Activated T-cell treated with anti-CD3 and anti-CD28 coated beads for 48 hours (primary cell): ENCODE measurements at places on chromosomes 7 and 10.

- no peak for DNase-seq
Observed at GRCh38 chr7:15684871-15685270, 1.6 kb downstream of the MEOX2 start.

GRCh38 chr10:124722798-124723783 is 21.1 kb downstream of the FAM53B start:
- peak; percentile 59 for DNase-seq

GRCh38 chr7:143909863-143910262 is 7.9 kb upstream of the TCAF1 start:
- no peak for DNase-seq

DNA sequence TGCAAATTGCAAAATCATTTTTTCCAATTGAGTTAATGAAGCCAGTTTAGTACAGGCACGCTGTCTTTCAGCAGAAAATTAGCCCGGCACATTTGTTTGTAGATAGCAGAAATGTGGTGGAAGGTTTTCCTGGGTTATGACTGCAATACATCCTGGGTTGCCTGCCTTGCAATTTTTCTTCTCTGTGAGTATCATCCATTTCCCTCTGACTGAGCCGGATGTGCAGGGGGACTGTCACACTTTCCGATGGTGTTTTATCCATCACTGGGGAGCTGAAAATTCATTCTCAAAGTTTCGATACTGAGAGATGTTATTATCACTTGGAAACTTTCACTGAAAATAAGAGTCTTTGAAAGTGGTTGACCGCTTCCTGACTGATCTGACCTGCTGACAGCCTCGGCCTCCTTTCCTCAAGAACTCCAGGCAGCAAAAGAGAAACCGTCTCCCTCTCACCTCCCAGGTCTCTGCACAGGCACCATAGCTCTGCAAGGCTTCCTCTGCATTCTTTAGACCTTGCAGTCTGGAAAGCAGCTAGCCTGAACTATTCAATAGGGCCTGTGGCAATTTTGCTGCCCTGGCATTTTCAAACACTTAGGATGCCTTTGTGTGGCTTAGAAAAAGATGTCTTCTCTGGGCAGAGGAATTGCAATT is 320.8 kb upstream of the NRP1 start:
- DNase-seq = no peak

DNA sequence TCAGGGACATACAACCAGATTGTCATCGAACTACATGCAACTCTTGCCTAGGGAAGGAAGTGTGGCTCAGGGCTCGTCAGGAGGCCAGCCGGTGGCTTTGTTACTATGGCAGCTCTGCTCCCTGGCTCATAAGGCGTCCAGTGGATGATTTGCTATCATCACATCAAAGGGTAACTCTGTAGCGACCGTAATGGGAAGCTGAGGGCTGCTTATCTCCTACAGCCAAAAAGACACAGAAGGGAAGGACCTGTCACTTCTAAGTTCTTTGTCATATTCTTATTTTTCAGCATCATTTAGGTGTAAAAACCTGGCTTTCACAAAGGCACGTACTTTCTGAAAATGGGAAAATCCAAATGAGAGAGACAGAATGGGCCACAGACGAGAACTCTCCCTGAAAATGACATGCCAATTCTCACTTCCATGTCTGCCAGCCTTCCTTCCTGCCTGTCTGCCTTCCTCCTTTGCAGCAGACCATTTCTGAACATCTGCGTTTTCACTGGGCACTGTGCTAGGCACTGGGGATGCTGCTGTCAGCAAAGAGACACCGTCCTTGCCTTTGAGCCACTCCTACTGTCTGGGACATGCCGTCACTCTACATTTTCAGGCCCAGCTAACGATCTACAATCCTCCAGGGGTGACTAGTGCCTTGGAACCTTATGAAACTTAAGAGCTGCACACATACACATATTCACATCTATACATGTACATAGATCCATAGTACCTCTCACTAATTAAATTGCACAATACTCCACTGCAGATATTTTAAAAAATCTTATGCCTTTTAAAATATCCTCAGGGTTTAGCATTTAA is 26.9 kb downstream of the ENKUR start:
- no peak for DNase-seq

GRCh38 chr10:44292390-44293002 is 92.4 kb downstream of the CXCL12 start:
- no peak for DNase-seq

- DNase-seq = no peak
Observed at GRCh38 chr10:29737074-29737593, 102.4 kb upstream of the SVIL start.

GRCh38 chr10:1274111-1274661 is 218.0 kb downstream of the WDR37 start:
- no peak for DNase-seq

DNA sequence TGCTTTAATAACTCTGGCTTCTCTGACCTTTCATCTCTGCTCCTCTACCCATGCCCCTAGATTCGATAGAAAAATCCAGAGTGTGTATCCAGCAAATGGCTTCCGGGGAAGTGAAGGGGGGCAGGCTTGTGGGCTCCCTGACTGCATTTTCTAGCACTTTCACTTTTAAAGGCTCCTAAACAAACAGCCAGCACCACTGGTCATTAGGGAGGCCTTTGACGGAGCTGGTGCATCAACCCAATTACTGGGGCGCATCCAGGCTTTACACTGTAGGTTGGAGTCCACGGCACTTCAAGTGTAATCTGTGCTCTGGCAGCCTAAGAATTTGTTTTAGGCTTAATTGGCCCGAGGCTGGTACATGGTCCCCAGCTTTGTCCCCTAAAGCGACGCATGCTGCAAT is 291.9 kb downstream of the GFRA1 start:
- no peak for DNase-seq

DNA sequence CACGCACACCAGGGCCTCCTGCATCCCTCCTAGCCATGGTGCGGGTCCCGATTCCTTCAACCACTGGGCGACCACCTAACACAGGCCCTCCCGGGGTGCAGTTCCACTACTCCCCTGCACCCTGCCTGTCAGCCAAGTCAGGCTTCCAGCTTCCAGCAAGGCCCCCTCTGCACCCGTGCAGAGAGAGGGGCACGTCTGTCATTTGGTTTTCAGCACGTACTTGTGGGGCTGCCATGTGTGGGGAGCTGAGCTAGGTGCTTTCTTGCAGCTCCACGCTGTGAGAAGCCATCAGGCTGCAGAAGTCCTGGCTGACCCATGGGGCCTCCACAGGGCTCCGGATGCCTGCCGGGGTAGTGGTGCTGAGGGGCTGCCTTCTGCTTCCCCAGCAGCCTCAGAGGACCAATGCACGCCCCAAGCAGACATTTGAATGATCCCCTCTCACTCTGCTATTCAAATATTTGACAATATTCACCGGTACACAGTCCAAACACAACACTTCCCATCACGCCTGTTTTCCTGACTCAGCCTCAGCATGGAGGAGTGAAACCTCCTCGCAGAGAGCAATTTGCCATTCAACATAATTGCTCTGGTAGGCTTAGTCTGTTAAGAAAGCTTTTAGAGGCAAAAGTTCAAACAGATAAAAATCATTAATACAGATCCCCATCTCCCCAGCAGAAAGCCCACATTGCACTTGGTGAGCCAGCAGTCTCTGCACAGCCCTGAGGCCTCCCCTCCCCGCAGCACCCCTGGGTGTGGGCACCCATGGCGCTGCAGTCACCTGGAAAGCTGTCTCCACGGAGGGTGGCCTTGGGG is 449.9 kb downstream of the PTPRN2 start:
- DNase-seq = no peak

GRCh38 chr7:94298943-94299342 is 95.8 kb upstream of the COL1A2 start:
- DNase-seq = no peak

- peak; percentile 83 for DNase-seq
Observed at GRCh38 chr10:31928549-31929260, at the start of gene ARHGAP12. ARHGAP12 (minus strand) TSS chr10:31928831; CDS start chr10:31908855, 19,976 bp downstream.

- no peak for DNase-seq
Observed at GRCh38 chr10:27192284-27192683, 37.1 kb downstream of the MASTL start.

- no peak for DNase-seq
Observed at GRCh38 chr7:80634505-80634904, 3.9 kb upstream of the CD36 start.

DNA sequence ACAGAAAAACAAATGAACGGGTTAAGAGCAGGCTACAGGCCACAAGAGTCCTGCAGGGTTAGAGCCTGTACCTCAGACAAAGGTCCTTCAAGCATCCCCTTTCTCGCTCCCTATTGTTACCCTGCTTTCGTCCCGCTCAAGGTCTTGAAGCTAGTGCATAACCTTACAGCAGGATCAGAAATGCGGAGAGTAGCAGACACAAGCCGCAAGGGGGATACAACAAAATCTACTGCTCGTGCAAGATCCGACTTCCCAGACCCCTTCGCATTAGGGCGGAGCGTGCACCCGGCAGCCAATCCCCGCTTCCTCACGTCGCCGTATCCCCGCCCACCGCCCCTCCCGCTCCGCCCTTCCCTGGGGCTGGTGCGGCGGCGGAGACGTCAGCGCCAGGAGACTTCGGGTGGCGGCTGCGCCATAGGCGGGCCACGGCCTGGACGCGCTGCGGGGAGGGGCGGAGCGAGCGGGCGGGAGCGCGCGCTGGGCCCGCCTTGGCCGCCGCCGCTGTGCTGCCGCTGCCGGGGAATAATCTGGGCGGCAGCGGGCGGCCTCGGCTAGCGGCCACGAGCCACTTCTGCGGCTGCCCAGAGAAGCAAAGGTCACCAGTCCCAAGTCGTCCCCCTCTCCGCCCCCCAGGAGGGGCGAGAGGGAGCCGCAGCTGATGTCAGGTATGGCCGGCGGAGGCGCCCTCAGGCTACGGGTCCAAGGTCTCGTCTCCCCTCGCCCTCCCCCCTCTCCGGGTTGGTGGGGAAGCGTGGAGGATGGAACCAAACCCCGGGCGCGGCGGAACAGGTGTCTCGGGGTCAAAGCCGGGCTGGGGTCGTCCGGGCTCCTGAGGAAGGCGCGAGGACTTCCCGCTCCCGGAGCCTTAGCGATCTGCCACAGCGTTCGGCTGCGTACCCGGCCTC is at the start of gene C1GALT1:
Gene C1GALT1 (plus strand): TSS at position 389 of the 905 bp plus-strand sequence. CDS start 51,776 bp downstream, outside the sequence.
- DNase-seq = peak; percentile 97

DNA sequence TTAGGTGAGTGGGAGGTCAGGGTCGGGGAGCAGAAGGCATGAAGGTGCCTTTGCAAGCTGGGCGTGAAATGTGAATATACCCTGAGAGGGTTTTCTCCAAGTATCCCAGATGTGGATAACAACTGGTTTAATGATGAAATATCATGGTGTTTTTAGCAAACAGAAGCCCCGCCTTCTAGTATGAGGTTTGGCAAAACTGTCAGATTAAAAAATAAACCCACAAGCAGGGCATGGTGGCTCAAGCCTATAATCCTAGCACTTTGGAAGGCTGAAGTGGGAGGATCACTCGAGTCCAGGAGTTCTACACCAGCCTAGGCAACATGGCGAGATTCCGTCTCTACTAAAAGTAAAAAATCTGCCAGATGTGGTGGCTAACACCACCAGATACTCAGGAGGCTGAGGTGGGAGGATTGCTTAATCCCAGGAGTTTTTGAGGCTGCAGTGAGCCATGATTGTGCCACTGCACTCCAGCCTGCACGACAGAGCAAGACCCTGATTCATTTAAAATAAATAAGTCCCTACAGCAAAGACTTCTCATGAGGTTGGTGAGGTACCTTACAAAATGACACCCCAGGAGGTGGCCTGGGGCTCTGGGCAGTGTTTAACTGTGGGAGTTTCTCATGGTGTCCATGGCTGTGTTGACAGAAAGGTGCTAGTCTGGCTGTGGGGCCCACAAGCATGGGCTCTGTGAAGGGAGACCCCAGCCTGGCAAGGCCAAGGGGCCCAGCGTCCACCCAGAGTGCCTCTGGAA is 6.7 kb upstream of the PWWP2B start:
- no peak for DNase-seq

- DNase-seq = no peak
Observed at GRCh38 chr10:29869593-29869992, 189.8 kb downstream of the JCAD start.

- no peak for DNase-seq
Observed at GRCh38 chr10:116825901-116826300, 23.4 kb upstream of the ENO4 start.

DNA sequence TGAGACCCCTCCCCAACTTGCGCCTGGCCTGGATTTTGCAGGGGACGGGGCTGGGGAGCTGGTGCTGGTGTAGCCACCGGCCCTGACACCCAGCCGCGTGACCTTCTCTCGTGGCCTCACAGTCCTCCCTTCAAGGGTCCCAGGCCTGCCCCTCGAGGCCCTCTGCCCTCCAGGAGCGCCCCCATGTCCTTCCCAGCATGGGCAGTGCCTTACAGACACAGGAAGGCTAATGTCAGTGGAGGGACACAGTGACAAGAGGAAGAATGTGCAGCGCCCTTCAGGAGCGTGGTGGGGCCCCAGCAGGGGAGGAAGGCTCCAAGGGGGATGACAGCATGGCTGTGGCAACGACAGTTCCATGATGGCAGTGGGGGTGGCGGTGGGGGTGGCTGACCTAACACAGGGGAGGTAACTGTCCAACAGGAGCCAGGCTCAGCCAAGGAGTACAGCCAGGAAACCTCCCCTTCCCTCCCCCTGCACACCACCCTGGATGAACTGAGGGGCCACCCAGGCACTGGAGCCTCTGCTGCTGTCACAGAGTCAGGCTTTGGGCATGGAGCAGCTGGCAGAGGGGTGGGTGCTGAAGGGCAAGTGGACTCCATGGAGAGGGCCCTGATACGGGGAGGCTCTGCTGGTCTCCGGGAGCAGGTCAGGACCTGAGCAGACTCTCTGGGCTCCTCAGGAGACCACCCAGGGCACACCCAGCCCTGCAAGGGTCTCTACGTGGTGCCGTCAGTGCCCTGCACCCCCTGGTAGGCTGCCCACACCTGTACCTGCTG is 76.0 kb upstream of the RET start:
- no peak for DNase-seq

DNA sequence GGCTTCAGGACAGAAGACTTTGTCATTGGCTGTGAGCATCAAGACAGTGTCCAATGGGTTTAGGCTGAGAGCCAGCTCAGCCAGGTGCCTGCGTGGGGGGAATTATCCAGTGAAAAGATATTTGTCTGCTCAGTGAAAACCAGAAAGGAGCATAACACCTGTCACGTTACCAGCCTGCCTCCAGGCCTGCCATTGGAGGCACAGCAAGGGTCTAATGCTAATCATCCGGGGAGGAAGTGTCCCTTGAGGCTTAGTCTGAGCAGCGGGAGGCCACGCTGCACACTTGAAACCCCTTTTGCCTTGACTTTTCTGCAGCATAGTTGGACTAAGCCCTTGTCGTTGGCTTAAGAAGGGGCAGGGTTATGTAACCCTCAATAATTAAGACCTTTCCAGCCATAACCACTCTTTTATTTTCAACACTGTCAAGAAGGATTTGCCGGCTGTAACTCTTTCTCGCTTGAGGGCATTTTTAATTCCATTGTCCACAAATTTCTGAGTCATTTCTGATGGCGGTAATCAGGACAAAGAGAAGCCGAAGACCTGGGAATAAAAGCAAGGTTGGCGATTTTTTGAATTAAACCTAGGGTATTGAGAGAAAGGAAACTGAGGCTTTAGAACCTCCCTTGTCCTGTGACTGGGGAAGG is 639.6 kb upstream of the FOXK1 start:
- no peak for DNase-seq
